Activated CD4-positive, alpha-beta memory T cell treated with anti-CD3 and anti-CD28 coated beads, Interleukin-2, amount 10 ng/mL, durations not matched to agents 7 days and 5 days (primary cell): ENCODE measurements at places on chromosomes 3 and 15. TPM values are rescaled to one million over a fixed set of nuclear protein-coding genes. Genes with fewer than 3 reads are reported as not detected.

GRCh38 chr3:179082416-179082815, 10.8 kb upstream of the ZMAT3 start:
- no peak overlapping the region for H3K4me3 ChIP-seq
- H3K27me3 ChIP-seq, result no peaks in the 10 kb centered on the region
- H3K27ac ChIP-seq, result no peak overlapping the region
- no peak for DNase-seq
- peaks cover 15% of the 10 kb centered on the region for H3K4me1 ChIP-seq
- no peaks in the 10 kb centered on the region for H3K36me3 ChIP-seq

DNA sequence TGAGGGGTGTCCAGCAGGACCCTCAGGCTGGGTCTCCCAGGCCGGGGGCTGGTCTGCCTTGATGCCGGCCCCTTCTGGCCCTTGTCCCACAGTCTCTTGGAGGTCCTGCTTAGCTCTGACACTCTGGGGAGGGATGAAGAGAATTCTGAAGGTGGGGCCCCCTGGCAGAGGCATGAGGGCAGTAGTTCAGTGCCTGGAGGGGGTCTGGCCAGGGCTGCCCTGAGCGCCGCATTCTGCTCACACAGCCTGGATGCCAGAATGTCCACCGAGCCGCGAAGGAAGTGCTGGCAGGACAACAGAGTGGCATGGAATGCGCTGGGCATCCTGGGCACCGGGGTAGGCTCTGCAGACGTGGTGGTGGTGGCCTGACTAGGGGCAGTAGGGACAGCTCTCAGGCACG, 55.5 kb downstream of the SMAD6 start:
- DNase-seq, result no peak
- no peak overlapping the region for H3K4me3 ChIP-seq
- H3K36me3 ChIP-seq, result no peaks in the 10 kb centered on the region
- peaks cover 14% of the 10 kb centered on the region for H3K27me3 ChIP-seq
- no peaks in the 10 kb centered on the region for H3K4me1 ChIP-seq
- H3K27ac ChIP-seq, result no peak overlapping the region

DNA sequence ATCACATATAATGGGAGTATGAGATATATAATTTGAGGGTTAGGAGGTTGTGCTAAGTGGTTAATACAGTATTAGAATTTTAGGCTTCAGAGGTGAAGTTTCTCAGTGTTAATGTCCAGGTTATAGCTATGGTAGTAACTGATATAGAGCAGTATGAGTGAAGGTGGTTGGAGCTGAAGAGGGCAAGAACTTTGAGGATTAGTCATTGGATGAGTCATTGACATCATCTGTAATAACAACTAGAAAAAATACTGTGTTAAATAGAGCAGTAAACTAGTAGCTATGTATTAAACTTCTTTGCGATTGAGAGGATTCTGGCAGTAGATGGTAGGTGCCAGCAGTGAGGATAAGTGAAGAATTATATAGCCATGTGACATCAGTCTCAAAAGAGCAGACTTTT, 47.5 kb upstream of the EIF3J start:
- H3K27ac ChIP-seq, result peak overlapping the region; percentile 20
- H3K4me1 ChIP-seq, result peaks cover 25% of the 10 kb centered on the region
- H3K27me3 ChIP-seq, result no peaks in the 10 kb centered on the region

- H3K4me1 ChIP-seq, result no peaks in the 10 kb centered on the region
- no peak overlapping the region for H3K4me3 ChIP-seq
- H3K36me3 ChIP-seq, result no peaks in the 10 kb centered on the region
- DNase-seq, result no peak
These were observed 277.8 kb downstream of the OCA2 start for GRCh38 chr15:27821273-27821672.

- no peak for DNase-seq
- peaks cover 81% of the 10 kb centered on the region for H3K36me3 ChIP-seq
- no peaks in the 10 kb centered on the region for H3K27me3 ChIP-seq
- H3K27ac ChIP-seq, result peak overlapping the region; percentile 17
- H3K4me1 ChIP-seq, result peaks cover 57% of the 10 kb centered on the region
- H3K4me3 ChIP-seq, result no peak overlapping the region
These were observed 36.5 kb downstream of the FAM98B start for GRCh38 chr15:38490242-38490922.

GRCh38 chr15:40538976-40539375, 25.9 kb downstream of the CCDC32 start:
- no peak overlapping the region for H3K27ac ChIP-seq
- peaks cover 2% of the 10 kb centered on the region for H3K4me1 ChIP-seq
- no peak overlapping the region for H3K4me3 ChIP-seq
- DNase-seq, result no peak
- H3K36me3 ChIP-seq, result peaks cover 5% of the 10 kb centered on the region

PLAAT1 gene
- total RNA-seq, result not detected

GRCh38 chr3:28949580-28949979, 331.3 kb upstream of the RBMS3 start:
- no peak overlapping the region for H3K4me3 ChIP-seq
- no peaks in the 10 kb centered on the region for H3K36me3 ChIP-seq
- DNase-seq, result no peak
- no peak overlapping the region for H3K27ac ChIP-seq
- no peaks in the 10 kb centered on the region for H3K4me1 ChIP-seq

GRCh38 chr15:82964890-82965289, 12.4 kb upstream of the HOMER2 start:
- DNase-seq, result no peak
- H3K36me3 ChIP-seq, result no peaks in the 10 kb centered on the region
- peaks cover 31% of the 10 kb centered on the region for H3K27me3 ChIP-seq
- no peak overlapping the region for H3K27ac ChIP-seq
- no peak overlapping the region for H3K4me3 ChIP-seq

DNA sequence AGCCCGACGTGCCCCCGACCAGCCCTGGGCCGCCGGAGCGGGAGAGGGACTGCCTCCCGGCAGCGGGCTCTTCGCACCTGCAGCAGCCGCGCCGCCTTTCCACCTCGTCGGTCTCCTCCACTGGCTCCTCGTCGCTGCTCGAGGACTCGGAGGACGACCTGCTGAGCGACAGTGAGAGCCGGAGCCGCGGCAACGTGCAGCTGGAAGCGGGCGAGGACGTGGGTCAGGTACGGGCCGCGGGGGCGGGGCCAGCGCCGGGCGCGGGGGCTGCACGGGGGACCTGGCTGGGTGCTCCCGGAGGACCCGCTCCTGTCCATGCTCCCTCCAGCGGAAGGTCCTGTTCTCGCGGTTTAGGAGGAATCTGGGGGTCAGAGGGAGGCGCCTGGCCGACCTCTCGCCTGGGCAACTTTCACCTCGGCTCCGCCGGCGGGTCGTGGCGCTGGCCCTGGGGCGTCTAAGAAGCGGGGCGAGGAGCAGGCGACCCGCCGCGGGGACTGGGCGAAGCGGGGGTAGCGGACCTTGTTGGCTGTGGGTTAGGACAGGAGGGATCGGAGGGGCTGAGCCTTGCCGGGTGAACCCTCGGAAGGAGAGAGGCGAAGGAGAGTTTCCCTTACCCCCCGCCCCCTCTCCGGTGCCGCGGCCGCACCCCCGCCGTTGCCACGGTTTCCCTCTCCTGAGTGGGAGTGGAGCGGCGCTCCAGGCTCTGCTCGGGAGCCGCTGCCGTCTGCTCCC, 682 bp downstream of the ITPKA start:
- peak; percentile 35 for DNase-seq
- peak overlapping the region; percentile 61 for H3K4me3 ChIP-seq
- no peak overlapping the region for H3K27ac ChIP-seq
- peaks cover 29% of the 10 kb centered on the region for H3K4me1 ChIP-seq
- no peaks in the 10 kb centered on the region for H3K36me3 ChIP-seq

DNA sequence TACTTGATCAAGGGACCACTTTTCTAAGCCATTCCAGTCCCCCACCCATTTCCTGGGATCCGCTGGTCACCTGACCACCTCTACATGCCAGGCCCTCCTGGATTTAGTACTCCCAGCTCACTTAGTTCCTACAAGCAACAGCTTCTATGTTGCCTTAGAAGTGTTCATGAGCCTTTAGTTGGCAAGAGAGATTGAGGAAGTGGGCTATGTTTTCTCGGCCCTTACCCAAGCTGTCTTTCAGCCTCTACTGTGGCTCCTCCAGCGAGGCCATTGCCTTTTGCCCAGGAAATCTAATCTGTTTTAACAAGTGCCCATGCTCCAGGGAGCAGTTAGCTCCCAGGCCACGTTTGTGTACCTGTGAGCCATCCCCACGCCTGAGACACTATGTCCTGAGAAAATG, 4.5 kb upstream of the PRKAR2A start:
- H3K27me3 ChIP-seq, result no peaks in the 10 kb centered on the region
- peaks cover 8% of the 10 kb centered on the region for H3K36me3 ChIP-seq
- H3K4me1 ChIP-seq, result peaks cover 8% of the 10 kb centered on the region
- H3K27ac ChIP-seq, result no peak overlapping the region

KBTBD12 gene
- not detected for total RNA-seq

- H3K4me1 ChIP-seq, result peaks cover 5% of the 10 kb centered on the region
- H3K4me3 ChIP-seq, result no peak overlapping the region
- DNase-seq, result no peak
These were observed 113.9 kb downstream of the SEMA5B start for GRCh38 chr3:122913539-122914100.

NPAP1 gene
- not detected for total RNA-seq

DNA sequence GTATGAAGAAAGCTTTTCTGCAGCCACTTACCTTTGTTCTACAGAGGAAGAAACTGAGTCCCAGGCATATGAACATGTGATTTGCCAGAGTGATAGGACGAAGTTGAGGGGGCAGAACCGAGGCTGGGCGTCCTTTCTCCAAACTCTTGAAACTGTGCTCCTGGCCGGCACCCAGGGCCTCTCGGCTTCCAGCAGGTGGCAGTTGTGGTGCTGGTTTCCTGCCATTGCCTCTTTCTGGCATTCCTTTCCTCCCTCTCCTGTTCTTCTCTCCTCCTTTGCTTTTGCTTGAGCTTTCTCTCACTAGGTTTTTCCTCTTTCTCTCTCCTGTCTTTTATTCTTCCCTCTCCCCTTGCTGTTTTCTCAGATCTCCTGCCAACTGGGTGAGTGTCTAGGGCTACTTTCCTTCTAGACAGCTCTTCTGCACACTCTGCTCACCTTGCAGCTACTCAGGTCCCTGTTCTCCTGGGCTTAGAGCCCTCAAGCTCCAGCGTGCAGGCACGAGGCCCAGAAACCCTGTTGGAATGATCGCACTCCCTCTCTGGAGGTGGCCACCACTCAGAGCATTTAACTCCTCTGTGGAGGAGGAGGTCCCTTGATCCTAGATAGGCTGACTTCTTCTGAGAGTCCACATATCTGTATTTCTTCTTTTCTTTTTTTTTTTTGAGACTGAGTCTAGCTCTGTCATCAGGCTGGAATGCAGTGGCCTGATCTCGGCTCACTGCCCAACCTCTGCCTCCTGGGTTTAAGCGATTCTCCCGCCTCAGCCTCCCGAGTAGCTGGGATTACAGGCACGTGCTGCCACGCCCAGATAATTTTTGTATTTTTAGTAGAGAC, 26.2 kb downstream of the TRAK1 start:
- no peak overlapping the region for H3K4me3 ChIP-seq
- no peaks in the 10 kb centered on the region for H3K36me3 ChIP-seq
- DNase-seq, result no peak
- H3K27ac ChIP-seq, result no peak overlapping the region
- H3K4me1 ChIP-seq, result peaks cover 8% of the 10 kb centered on the region
